ENCODE measurements at places on chromosomes 13 and 19.

- no peak for DNase-seq
Observed at GRCh38 chr19:1076046-1076386, 9.0 kb downstream of the ARHGAP45 start.

- DNase-seq: peak; percentile 42
Observed at GRCh38 chr19:3146677-3147100, 10.9 kb downstream of the GNA15 start.

DNA sequence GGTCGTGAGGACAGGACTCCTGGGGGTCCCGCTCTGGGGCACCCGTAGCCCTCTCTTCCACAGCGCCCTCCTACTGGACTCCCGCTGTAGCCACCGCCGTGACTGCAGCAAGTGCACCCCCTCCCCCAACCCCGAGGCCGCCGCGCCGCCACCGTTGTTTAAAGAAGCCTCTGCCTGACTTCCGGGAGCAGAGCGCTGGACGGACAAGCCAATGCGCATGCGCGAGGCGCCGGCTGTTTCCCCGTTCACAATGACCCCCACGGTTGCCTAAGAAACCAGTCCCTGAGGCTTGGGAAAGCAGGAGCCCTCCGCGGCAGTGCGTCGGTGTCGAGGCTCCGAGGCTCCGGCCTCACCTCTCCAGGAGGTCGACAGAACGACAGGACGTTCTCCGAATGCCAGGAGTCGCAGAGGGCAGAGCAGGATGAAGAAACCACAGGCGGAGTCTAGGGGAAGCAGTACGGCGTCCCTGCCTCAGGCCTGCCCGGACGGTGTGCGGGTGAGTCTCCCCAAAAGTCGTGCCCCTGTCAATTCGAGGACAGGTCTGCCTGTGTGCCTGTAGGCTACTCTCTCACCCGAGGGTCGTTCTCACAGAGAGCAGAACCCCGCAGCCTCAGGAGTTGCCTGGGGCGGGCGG lies 70.5 kb upstream of the ZNF420 start:
- DNase-seq: no peak

DNA sequence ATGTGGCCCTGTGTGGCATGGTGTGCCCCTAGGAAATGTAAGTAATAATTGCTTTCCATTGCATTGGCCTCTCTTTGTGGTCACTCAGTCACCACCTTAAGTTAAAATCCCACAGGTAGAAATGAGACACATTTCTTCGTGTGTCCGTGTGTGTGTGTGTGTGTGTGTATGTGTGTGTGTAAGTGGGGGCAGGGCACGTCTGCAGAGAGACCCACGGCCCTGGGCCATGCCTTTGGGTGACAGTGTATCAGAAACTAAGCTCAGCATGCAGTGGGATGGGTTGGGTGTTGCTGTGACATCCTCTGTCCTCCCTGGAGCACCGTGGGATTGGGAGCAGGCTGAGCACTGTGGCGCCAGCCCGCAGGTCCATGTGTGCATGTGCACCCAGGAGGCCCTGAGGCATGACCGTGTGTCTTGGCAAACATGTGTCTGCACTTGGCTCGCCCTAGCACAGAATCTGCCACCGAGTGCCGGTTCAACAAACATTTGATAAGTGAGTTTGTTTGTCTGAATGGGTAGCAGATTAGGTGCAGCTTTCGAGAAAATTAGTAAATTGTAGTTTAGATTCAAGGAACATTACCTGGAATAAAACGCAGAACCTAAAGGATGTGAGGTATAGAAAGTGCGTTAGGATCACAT lies 91.8 kb downstream of the WTIP start:
- no peak for DNase-seq

DNA sequence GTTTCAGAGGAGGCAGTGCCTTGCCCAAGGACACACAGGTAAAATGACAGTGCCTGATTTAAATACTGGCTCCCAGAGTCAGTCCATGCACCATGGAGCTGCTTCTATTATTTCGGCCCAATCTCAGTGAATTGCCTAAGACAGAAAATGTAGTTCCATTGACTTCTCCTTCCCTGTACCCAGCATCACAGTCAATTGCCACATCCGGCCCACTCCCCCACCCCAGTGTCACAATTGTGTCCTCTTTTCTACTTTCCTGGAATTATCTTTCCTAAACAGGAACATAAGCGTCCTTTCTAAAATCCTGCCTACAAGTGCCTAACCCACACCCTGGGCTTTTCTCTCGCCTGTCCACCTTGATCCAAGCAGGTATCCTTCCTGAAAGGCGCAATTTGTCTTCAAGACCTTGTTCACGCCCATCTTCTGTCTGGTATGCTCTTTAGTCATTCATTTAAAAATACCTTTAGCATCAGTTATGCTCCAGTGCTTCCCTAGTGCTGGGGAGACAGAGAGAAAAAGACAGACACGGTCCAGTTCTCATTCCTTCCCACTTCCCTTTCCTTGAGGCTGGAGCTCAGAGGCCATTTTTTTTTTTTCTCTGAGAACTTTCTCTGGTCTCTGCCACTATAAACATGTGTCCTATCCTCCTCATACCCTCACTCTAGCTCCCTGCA lies 411.4 kb downstream of the LIG4 start:
- DNase-seq: no peak

GRCh38 chr13:97255515-97256021 lies 33.4 kb downstream of the MBNL2 start:
- DNase-seq: no peak

- DNase-seq: no peak
Observed at GRCh38 chr13:60358453-60358852, 38.6 kb upstream of the TDRD3 start.

GRCh38 chr19:2477141-2477710 lies 1.3 kb downstream of the GADD45B start:
- DNase-seq: peak; percentile 48

DNA sequence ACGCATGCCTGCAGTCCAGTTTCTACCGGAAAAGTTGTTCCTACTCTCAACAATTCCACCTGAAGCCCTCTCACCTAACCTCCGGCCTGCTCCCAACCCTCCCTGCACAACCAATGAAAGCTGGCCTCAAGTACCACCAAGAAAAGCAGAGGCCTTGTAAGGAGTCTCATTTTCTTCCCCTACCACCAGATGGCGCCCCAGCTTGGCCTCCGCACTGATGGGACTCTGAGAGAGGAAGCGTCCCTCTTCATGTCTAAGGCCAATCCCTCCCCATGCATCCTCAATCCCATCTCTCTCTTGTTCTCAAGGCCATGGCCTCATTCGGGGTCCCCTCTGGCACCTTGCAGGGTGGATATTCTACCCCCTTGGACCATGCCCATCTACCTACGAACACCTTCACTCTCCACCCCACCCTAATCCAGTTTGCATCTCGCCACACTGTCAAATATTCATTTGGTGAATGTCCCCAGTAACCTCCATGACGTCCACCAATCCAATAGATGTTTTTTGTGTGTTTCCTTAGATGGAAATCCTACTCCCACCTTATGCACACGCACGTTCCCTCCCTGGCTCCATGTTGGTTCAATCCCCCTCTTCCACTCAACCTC lies 412.8 kb downstream of the ZNF536 start:
- peak; percentile 6 for DNase-seq

- DNase-seq: no peak
Observed at GRCh38 chr19:15926484-15926883, 7.8 kb downstream of the CYP4F11 start.

- DNase-seq: no peak
Observed at GRCh38 chr19:14203177-14203576, 2.8 kb downstream of the ADGRL1 start.

DNA sequence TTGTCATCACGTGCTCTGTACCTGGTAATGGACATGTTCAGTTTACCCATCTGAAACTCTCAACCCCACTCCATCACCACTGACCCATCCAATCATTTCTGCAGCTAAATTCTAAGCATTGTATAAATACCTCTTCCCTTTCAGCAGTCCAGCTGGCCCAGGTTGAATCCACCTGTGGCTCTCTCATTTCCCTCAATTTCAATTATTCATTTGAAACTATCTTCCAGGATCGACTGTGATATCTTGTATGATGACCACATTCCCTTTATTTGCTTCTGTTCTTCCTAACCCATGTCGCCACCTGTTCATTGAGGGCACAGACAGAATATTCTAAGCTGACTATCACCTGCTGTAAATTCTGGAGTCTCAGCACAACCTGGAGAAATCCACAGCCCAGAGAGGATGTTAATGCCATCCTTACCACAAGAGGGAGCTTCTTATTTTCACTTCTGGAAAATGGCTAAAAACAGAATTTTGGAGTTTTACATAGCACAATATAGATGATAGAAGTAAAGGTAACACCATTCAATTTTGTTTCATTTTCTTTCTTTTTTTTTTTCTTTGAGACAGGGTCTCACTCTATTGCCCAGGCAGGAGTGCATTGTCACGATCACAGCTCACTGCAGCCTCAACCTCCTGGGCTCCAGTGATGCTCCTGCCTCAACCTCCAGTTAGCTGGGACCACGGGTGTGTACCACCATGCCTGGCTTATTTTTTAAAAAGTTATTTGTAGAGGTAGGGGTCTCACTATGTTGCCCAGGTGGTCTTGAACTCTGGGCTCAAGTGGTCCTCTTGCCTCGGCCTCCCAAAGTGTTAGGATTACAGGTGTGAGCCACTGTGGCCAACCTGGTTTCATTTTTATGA lies 38.6 kb downstream of the ZNF823 start:
- peak; percentile 8 for DNase-seq

DNA sequence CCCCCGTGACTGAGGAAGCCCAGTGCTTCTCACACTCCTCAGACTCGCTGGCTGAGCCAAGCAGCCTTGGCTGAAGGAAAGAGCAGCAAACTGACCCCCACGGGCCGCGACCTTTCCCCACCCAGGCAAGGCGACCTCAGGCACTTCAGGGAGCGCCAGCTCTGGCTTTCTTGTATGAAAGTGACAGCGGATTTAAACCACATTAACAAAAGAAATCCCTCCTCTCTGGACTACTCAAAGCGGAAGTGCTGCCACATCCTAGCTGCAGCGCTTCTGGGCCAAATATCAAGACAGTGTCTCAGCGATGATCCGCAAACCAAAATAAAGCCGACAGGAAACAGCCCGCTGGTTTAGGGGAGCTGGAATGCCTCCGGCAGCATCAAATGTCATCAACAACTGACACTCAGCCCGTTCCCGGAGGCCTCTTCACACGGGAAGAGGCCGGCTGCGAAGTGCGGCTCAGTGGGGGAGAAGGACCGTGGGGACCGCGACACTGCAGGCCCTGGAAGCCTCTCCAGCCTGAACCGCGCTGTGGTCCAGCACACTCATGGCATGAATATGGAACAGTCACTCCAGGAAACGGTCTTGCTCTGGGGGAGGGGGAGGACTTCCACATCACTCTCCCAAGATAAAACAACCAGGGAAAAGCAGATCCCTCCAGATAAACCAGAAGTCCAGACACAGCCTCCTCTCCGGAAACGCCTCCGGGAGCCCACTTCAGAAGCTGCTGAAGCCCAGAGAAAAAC lies 1.4 kb downstream of the RASA3 start:
- no peak for DNase-seq

DNA sequence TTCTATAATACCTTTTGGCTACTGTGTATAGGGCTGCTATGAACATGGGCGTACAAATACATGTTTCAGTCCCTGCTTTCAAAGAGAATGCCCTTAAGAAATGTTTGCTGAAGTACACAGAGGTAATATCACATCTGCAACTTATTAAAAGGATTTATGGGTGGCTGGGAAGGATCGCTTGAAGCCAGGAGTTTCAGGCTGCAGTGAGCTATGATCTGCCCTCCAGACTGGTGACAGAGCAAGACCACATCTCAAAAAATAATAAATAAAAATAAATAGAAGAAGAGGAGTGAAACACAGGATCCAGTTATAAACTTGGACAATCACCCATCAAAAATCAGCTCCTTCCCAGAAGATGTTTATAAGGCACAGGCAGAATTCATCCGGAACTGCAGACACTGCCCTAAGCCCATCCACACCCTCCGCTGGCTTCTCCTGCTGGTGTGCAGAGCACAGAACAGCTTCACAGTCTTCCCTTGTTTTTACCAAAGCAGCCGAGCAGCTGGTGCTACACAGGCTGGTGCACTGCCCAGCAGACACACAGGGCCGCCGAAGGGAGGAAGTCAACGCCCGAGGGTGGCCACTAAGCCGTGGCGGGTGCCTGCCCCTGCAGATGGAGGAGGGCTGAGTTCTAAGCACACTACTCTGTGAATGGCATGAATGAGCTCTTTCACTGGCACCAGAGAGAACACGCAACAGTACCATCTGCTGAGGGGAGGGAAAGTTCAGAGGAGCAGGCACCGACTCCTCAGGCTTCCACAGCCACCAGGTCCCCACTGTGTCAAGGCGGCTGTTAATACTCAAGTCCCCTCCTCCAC lies 44.0 kb downstream of the BRD4 start:
- no peak for DNase-seq

DNA sequence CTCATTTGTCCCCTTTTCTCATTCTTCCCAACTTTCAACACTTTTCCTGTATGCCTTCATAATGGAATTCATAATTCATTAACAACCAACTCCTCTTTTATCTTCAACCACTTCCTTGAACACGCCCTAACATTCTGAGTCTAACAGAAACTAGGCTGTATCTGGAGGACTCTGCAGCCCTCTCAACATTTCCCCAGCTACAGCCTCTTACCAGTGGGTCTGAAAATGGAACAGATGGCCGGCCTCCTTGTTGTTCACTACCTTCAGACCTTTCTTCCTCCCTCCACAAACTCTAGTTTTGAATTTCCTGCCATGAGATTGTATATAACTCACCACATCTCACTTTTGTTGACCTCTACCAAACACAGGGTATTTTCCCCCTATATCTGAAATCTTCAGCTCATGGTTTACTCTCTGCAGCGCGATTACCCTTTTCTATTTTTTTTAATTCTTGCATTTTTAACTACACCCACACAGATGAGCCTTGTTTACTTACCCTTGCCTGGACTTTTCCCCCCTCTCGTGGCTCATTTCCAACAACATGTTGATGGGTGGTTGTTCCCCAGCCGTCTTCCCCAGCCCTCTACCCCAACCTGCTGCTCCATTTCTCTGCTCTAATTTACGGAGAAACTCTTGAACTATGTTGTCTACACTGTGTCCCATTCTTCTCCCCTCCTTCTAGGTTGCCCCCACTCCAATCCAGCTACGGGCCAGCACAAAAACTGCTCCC lies 846 bp downstream of the ZNF790 start:
- DNase-seq: peak; percentile 5

DNA sequence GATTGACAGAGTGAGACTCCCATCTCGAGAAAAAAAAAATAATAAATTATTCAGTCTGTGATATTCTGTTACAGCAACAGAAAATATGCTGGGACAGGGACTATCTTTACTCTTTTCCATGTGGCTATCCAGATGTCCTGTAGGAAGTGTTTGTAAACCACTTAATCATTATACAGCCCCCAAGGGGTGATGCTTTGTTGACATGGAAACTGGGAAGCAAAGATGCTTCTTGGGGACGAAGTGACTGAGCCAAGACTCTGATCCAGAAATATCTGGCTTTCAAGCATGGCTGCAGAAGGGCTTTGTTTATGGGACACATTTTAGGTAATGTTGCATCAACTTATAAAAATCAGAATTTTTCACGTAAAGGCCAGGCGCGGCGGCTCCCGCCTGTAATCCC lies 5.4 kb downstream of the ZNF8 start:
- no peak for DNase-seq

All from Calu3 (cell line).